Inflammatory macrophage treated with lipopolysaccharide for 1 hour (primary cell): ENCODE measurements at places on chromosomes 7 and 10.

- DNase-seq, result no peak
Measured at GRCh38 chr7:146129296-146129695, 12.7 kb downstream of the CNTNAP2 start.

GRCh38 chr10:78950656-78951587 is 117.8 kb upstream of the ZMIZ1 start:
- DNase-seq, result no peak

- DNase-seq, result no peak
Measured at GRCh38 chr7:106284714-106285050, at the start of gene NAMPT. TSS of gene NAMPT (minus strand) at chr7:106284983. CDS start at chr7:106284884, 99 bp downstream.

- DNase-seq, result peak; percentile 8
Measured at GRCh38 chr10:20407357-20407756, 489.8 kb downstream of the NEBL start.

DNA sequence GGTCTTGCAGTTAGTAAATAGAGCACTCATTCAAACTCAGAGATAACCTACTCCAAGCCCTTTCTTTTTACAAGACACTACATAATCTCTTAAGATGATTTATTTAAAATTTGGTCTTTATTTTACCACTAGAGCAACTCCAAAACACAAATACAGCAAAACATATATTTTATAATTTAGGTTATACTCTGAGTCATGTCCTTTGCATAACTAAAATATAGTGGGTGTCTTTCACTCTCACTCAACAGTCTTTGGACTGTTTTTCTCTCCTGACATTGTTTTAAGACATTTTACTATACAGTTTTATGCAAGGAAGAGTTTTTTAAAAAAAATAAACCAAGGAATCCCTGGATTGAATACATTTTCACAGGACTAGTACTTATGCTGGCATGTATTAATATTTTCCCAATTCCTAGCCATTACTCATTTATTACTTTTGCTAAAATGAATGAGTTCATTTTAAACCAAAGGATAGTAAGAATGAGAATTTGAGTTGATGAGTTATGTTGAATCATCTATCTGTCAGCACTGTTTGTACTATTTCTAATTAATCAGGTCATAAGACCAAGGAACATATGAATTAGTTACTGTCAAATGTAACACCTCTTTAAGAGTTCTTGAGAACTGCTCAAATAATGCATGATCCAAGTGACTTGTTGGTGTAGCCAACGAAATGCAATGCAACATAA is 303.1 kb upstream of the FZD1 start:
- DNase-seq, result no peak

GRCh38 chr7:134422638-134423037 is 36.3 kb downstream of the AKR1B1 start:
- DNase-seq, result no peak

- peak; percentile 20 for DNase-seq
Measured at GRCh38 chr7:80614851-80615271, 23.6 kb upstream of the CD36 start.

- no peak for DNase-seq
Measured at GRCh38 chr7:24192053-24192452, 91.9 kb upstream of the NPY start.

DNA sequence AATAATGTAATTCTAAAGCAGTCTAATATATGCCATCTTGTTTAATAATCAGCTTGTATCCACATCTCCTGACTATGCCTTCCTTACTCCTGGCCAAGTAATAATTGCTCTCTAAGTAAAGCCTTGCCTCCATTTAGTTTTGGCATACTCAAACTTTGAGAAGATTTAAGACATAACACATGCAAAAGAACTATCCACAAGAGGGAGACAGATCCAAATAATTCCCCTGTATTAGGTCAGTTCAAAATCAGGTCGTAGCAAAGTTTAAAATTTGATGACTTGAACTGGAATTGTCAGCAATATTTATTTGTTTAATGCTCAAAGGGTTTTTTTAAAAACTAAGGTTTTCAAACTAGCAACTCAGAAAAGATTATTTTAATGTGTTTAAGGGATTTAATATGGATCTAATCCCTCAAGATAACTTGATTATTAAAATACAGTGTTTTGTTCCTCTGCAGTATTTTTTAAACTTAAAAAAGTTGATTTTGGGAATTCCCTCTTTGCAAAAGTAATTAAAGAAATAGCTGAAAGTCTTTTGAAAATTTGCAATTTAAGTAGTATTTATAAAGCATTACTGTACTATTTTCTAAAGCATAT is 95.3 kb downstream of the HDAC9 start:
- DNase-seq, result peak; percentile 31

- DNase-seq, result peak; percentile 63
Measured at GRCh38 chr10:80662429-80663261, 124.9 kb downstream of the SH2D4B start.
